ENCODE measurements at places on chromosomes 12 and 14.

DNA sequence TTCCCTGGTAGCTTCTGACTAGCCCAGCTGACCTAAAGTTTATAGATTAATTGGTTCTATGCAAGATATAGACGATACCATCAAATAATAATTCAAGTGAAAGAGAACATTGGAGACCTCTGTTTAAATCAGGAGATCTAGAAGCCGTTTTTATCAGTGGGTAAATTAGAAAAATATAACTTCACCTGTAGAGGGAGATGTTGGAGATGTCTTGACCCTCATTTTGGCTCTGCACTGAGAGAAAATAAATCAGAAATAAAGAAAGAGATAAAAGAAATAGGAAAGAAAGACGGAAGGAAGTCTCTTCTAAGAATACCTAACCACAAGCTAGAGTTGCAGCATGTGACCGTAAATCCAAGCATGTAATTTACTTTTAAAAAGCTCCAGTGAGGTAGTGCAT, 684.5 kb downstream of the C12orf50 start:
- no peak for DNase-seq

DNA sequence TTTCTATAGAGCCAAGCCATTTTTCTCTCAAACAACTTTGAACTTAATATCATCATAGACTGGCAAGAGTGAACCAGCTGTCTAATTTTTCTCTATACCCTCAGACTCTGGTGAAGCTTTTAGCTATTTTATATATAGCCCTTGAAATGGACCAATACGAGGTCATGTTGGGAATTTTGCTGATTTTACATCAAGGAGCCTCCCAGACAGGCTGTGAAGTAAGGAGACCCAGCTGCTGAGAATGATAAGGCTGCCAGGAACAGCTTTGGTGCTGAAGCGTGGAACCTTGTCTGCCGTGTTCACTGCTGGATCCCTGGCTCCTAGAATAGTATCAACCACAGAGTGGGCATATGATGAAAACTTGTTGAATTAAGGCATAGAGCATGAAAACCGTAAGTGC, 326.2 kb upstream of the NAV3 start:
- DNase-seq: no peak

GRCh38 chr14:42488965-42489364, 882.3 kb downstream of the LRFN5 start:
- no peak for DNase-seq

GRCh38 chr12:131990066-131990979, 40.6 kb downstream of the EP400 start:
- DNase-seq: no peak

DNA sequence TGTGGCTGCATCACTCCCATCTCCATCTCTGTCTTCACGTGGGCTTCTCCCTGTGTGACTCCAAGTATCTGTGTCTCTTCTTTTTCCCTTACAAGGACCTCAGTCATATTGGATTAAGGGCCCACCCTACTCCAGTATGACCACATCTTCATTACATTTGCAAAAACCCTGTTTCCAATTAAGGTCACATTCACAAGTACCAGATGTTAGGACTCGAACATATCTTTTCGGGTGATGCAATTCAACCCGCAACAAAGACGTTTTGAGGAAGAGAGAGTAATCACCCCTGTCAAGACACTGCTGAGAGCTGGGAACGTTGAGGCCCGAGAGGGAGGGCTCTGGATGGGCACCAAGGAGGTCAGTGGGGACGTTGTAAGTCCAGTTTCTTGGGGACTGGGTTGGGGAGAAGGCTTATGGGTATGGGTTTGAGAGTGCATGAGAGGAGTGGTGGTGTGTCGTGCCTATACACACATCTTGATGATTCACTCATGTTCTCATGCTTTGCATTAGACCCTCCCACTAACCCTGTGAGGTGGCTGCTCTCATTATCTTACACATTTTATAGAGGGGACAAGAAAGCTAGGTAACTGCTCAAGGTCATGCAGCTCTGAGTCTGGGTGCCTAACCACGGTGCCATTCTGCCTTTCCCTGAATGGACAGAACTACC, 12.1 kb upstream of the IFI27 start:
- DNase-seq: no peak

- no peak for DNase-seq
Observed at GRCh38 chr12:80504389-80505163, 60.5 kb downstream of the PTPRQ start.

DNA sequence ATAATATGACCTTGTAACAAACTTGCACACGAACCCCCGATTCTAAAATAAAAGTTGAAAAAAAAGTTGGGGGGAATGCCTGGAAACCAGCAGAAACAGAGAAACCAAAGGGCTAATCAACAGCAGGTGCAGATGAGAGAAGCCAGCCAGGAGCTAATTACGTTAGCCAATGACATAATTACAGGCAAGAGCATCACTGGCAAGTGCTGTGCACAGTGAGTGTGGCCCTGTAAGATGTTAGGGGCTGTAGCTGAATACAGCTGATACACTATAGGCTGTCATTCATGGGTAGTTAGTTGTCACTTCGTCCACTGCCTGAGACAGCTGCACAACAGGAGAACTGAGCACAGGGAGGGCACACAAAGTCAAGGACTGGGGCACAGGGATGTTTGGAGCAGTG, 7.3 kb upstream of the FGF23 start:
- no peak for DNase-seq

GRCh38 chr14:97977651-97978261, 1180.6 kb downstream of the VRK1 start:
- DNase-seq: peak; percentile 60

DNA sequence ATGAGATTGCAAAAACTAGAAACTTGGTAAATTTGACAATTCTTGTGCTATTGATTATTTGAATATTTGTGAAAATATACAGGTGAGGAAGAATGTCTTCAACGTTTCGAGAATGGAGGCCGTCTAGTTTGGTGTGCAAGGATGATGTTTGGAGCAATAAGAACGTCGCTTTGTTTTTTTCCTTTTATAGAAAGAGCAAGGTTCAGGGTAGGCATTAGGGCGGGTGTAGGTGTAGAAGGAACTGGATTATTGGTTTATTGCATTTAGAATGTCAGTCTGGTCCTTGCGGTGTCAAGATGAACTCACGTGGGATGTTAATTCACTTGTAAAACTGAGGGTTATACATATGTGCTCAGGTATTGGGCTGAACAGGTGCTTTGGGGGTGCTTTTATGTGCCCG, 1.1 kb downstream of the RPS26 start:
- no peak for DNase-seq

DNA sequence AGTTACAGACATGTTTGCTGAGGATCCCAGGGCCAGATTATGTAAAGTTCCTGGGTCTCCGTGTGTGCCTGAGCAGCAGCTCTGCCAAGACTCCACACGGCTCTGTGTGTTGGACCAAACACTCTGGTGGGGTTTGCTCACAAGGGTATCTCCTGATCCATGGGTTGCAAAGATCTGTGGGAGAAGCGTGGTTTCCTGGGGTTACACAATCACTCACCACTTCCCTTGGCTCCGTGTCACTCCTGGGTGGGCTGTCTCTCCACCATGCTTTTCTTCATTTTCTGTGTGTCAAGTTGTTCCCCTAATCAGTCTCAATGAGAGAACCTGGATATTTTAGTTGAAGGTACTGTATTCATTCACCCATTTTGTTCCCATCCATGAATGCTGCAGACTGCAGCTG, 1088.8 kb downstream of the FSCB start:
- no peak for DNase-seq

GRCh38 chr12:30243426-30243825, 452.2 kb downstream of the IPO8 start:
- no peak for DNase-seq

- DNase-seq: no peak
Observed at GRCh38 chr12:98863167-98863566, 218.1 kb downstream of the APAF1 start.

- DNase-seq: no peak
Observed at GRCh38 chr14:99360774-99361595, 89.0 kb upstream of the BCL11B start.

DNA sequence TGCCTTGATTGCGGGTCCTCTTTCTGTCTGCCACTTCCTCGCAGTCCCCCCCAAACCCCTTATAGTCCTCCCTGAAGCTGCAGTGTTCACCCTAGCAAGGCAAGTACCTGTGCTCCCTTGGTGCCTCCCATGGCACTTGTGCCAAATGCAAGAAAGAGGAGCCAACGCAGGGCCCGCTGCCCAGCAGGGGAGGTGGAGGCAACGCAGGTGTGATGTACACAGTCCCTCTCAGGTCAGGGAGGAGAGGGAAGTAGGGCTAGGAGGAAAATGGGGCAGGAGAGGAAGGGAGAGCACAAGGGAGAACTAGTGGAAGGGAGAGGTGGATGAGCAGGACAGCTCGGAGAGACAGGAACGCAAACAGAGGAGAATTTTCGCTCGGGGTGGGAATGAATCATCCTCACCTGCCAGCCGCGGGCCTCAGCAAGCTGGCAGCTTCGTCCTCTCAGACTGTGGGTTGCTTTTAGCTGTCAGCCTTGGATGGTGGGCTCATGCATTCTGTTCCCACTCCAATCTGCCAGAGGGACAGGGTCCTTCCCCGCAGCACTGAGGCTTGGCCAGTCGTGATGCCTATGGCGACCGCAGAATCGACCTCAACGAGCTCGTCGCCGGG, 357.0 kb downstream of the CACNA1C start:
- DNase-seq: no peak

- no peak for DNase-seq
Observed at GRCh38 chr12:52130711-52131110, 51.2 kb downstream of the SMIM41 start.

GRCh38 chr14:32786886-32787285, 151.8 kb upstream of the NPAS3 start:
- no peak for DNase-seq

GRCh38 chr14:71734076-71734475, 198.2 kb upstream of the RGS6 start:
- DNase-seq: no peak

GRCh38 chr12:102234599-102234998, 37.0 kb upstream of the PMCH start:
- no peak for DNase-seq

GRCh38 chr12:89395712-89396111, 43.4 kb upstream of the DUSP6 start:
- DNase-seq: no peak

DNA sequence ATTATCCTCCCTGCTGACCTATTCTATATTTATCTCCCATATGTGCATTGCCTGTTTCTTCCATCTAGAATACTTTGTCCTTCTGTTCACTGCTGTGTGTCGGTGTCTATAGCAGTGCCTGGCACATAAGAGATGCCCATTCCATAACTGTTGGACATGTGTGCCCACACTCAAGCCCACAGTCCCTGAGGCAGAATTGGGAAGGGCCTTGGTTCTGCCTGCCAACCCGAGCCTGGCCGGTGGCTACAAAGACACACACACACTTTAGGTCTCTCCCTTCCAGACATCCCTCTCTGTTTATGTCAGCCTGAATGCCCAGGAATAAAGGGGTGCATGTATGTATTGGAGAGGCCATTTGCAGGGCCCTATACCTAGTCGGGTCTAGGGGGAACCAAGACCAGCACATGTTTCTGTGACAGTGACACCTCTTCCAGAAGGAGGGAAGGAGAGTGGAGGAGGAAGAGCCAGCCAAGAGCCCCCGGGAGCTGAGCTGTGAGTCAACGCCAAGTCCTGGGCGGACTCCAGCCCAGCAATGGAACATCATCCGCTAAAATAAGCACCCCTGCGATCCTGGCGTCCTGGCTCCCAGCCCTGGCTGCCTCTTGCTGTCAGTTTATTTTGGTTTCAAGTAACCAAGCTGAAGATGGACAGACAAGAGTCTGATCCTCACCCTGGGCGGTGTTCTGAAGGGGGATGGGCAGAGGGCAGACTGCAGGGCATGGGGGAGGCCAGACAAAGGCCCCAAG, 4.3 kb upstream of the ASB2 start:
- no peak for DNase-seq

DNA sequence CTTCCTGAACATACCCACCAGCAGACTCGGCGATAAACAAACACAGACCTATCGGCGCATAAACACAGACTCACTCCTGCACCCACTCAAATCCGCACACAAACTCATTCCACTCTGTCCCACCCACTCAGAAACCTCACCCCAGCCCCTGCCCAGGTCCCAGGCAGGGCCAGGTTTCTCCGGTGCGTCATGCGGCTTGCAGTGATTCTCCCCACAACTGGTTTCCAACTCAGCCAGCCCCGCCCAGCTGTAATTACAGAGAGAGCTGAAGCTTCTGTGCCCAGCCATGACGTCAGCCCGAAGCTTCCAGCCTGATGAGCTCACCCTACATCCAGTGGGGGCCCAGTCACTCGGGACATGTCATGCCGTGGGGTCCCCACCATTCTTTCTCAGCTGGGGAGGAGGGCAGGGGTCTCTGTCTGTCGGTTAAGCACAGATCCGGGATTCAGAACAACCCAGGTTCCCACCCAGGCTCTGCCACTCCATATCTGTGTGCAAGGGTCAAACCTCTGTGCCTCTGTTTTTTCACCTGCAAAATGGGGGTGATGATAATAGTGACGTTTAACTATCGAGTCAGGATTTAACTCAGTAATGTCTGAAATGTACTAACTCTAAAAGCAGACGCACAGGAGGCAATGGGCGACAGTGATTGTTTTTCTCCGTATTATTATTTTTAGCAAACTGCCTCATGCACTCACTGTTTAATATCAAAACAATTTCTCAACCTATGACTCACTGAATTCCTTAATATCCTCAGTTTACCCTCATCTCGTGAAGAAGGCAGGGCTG, 2.3 kb upstream of the HSPB8 start:
- DNase-seq: no peak

DNA sequence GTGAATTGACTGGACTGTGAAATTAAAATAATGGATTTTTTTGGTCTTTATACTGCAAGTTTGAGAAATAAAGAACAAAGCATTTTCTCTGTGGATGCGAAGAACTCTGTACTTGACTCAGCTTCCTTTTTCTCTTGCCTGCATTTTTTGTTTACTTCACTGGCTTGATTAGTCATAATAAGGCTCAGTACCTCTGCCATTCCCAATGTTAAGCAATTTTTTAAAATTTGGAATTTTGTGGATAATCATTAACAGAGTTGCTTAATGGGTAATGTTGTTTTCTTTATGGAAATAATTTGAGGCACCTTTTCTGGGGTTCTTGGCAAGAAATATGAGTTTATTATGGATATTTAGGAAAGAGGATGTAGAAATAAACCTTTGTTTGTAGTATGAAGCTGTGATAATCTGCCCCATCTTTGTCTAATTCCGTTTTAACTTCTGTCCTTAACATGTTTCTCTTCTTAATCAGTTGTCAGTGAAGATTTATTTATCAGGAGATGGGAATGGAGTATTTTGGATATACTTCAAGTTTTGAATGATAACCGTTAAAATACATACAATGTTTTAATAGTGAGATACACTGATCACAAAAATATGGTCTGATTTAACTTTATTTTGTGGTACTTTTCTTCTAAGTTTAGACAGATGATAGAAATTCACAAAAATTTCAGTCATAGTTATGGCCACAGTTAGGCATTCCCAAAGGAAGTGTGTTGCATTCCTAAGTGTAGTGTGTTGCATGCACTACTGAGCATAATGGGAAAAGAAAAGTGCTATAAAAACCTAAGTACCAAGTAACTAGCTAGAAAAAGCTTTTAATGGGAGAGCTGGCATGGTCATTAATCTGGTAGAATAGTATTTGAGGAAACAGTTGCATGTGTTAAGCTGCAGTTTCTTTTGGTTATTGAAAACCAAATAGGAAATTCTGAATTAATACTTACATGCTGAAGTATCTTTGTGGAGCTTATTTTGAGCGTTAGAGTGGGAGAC, 27.7 kb downstream of the WNK1 start:
- DNase-seq: no peak
